ENCODE measurements at places on chromosomes 16 and 17.
A peak's percentile ranks its signal among the peaks of the same experiment; 100 is the strongest.

GRCh38 chr17:29131814-29132682 lies 48.1 kb downstream of the MYO18A start:
- peak; percentile 94 for DNase-seq

DNA sequence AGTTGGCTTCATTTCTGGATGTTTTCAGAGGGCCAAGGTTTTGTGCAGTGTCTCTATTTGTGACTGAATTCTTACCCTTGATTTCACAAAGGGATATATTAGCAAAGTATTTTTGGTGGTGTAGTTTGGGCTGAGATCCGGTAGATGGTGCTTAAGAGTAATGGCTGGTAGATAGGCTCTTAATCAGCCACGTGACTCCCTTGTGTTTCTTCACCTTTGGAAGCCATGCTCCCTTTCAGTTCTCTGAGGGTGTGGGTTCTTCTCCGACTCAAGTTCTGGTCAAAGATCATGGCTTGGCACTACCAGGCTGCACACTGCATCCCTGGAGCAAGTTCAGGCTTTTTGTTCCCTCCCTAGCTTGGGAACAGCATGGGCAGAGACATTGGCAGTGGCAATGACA lies 887.3 kb downstream of the CDH8 start:
- DNase-seq: no peak

DNA sequence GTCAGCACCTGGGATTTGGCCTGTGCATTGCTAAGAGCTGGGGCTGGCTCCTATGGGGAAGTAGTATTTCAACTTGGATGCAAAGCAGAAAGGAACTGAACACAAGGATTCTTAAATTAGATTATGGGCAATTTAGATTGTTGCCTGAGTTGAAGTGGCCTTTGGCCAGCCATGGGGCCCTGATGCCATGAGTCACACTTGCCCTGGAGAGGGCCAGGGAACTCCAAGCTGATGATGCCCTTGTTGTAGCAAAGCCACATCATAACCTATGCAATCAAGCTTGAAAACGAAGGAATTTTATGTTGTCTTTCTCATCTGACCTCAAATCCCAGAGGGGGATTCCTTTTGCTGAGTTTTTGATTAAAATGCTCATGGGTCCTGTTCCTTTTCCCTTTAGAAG lies 3.9 kb upstream of the SPATA32 start:
- DNase-seq: peak; percentile 94

GRCh38 chr17:54439816-54440215 lies 460.8 kb upstream of the TOM1L1 start:
- DNase-seq: no peak

DNA sequence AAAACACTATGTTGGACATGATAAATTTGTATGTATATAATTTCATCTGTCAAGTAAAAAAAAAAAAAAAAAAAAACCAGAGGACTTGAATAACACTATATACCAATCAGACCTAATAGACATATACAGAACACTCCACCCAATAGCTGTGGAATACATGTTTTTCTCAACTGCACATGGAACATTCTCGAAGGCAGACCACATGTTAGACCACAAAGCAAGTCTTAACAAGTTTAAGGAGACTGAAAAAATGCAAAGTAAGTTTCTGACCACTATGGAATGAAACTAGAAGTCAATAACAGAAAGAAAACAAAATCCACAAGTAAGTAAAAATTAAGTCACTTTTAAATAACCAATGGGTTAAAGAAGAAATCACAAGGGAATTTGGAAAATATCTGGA lies 8.4 kb upstream of the CNTNAP4 start:
- DNase-seq: no peak

- DNase-seq: peak; percentile 77
Measured at GRCh38 chr16:58755989-58756649, 22.0 kb upstream of the GOT2 start.

DNA sequence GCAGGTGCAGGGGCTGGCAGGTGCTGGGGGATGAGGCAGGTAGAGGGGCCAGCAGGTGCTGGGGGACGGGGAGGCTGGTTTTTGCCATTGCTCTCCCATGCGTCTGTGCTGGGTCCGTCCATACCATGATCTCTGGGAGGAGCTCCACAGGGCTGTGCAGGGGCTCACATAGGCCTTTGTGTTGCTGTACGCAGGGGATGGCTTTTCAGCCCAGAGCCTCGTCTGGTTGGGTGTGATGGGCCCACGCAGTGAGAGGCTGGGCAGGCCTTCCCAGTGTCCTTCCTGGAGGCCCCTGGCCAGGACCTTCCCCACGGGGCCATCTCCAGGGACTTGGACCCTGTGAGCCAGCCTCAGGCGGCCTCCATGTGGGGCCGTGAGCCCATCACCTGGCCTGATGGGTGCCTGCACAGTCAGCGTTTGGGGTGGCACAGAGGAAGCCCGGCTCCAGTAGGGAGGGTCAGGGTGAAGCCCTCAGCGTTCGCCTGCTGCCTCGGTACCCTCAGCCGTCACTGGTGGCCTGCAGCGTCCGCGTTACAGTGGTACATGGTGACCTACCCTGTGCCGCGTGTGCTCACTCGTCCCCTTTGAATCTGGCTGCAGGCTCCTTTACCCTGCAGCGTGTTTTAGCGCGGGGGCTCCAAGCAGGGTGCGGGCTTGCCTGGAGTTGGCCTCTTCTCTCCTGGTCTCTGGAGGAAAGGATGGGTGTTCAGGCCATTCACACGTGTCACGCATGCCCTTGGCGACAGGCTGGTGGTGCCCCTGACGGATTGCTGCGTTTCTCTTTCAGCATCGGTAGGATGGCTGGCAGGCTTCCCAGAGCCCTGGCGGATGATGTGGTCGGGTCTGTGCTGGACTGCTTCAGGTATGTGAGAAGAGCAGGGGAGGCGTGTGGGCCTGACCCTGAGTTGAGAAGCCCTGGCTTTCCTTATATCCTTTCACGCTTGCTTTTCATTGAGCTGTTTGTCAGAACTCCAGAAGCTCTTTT lies 30.6 kb downstream of the ZNF750 start:
- DNase-seq: no peak

DNA sequence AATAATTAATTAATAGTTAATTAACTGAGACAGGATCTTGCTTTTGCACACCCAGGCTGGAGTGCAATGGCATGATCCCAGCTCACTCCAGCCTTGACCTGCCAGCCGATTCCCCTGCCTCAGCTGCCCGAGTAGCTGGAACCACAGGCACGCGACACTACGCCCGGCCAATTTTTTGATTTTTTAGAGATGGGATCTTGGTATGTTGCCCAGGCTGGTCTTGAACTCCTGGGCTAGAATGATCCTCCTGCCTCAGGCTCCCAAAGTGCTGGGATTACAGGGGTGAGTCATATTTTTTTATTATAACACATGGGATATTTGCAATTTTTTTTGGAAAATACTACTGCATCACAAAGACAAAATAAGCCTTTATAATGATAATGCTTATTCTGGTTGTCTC lies 30.4 kb upstream of the BCAR1 start:
- no peak for DNase-seq

GRCh38 chr17:76612465-76612864 lies 26.8 kb upstream of the ST6GALNAC2 start:
- DNase-seq: no peak

DNA sequence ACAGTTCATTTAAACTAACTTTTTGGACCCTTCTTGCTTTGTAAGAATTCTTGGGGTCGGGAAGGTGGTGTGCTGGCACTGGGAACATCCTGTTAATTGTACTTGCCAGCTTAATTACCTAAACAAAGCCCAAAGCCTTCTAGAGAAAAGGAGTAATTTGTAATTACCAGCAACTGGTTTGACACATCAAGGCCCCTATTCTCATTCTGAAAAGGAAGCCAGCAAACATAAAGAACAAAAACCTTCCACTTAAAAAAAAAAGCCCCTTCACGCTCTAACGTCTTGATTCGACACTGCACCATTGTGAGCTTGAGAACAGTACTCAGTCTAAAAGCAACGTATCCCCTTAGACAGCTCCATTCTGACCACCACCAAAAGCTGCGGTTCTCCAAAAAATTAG lies 74.7 kb upstream of the RPH3AL start:
- no peak for DNase-seq

DNA sequence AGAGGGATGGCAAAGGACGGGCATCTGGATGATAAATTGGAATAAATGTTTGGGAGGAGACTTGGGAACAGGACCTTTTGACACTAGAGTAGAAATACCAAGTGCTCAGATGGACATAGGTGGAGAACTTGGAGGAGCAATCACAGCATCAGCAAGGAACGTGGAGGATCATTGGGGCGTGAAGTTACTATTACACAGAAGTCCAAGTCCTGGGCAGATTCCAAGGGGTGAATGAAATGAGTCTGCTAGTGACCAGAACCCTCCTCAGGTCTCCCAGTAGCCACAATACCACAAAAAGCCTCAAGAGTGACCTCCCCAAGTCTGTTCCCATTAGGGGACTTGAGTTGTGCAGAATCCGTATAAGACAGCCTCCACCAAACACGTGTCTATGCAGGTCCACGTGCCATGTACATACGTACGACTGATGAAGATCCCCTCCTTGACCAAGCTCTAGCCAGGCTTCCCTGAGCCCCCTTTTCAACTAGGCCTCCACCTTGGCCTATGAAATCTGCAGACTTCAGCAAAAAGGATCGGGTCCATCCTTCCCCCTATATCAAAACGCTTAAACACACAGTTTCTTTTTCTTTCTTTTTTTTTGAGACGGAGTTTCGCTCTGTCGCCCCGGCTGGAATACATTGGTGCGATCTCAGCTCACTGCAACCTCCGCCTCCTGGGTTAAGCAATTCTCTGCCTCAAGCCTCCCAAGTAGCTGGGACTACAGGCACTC lies 2.2 kb downstream of the C17orf67 start:
- no peak for DNase-seq

- peak; percentile 65 for DNase-seq
Measured at GRCh38 chr16:72637306-72637705, 410.6 kb downstream of the ZFHX3 start.

- DNase-seq: no peak
Measured at GRCh38 chr17:78784352-78784751, 2.3 kb upstream of the CYTH1 start.

GRCh38 chr17:66633317-66633965 lies 201.5 kb upstream of the CACNG5 start:
- peak; percentile 22 for DNase-seq

DNA sequence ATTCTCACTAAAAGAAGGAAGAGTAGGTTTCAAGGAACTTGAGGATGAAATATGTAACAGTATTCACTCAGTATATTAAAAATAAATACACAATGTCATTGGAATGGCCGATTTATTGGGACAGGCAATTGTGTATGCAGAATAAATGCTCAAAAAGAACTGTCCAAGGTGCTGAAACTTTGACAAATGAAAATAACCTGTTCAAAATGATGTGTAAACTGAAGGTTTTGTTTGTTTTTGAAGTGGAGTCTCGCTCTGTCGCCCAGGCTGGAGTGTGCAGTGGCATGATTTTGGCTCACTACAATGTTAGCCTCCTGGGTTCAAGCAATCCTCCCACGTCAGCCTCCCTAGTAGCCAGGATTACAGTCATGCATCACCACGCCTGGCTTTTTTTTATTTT lies 318.7 kb upstream of the RBFOX1 start:
- DNase-seq: no peak

- DNase-seq: no peak
Measured at GRCh38 chr16:3131755-3132377, 3.0 kb upstream of the ZNF213 start.

- no peak for DNase-seq
Measured at GRCh38 chr16:1740234-1740633, 31.1 kb downstream of the NME3 start.

DNA sequence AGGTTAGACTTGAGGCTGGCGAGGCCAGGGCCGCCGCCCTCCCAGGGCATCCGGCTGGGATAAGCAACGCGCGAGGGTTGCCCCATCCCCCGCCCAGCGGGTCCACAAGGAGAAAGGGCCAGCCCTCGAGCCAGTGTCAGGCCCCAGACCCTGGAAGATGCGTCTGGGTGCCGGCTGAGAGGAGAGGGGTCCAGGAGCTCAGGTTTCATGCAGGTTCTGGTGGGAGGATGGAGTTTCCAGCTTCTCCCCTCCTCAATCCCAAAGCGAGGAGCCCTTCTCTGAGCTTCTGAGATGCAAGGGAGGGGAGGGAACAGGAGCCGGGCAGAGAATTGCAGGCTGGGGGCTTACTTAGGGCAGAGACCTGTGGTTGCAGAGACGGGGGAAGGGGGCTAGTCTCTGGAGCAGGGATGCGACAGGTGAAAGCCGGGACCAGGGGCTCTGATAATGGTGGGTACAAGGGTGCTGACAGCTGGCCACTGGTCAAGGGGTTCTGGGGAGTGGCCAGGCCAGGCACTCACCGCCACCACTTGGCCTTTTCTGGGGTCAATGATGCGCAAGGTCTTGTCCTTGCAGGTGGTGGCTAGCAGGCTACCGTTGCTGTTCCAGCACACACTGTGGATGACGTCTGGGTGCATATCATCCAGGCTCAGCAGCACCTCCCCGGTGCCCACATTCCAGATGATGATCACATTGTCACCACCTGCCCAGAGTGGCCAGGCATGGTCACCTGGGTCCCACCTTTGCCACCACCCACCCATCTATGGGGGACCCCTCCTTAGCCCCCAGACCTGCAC lies 4.2 kb downstream of the CORO6 start:
- DNase-seq: no peak

DNA sequence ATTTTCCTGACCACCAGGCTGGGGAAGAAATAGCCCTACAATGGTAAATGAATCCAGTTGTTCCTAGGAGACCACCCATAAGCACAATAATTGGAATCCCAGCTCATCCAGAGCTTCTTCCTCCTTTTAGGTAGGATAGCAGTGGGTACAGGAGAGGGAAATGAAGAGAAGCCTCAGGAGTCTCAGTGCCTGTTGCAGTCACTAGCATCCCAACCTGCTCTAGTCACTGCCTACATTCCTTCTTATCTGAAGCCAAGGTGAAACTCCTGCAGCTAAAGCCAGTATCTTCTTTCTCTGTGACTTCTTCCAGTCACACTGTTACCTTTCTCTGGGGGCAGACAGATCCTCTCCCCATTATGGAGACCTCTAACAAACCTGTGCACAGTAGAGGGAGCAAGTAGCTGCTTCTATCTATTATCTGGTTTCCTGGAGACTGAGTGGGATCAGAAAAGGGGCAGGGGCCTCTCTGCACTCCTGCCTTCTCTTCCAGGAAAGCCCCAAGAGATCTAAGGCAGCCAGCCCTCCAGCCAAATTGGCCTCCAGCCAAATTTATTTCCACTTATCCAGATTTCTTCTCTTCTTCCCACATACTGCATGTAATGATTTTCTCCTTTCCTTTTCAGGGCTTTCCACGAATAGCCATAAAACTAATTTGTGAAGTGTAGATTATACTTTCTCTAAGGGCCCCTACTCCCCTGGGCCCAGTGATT lies 85.5 kb downstream of the SSH2 start:
- no peak for DNase-seq

DNA sequence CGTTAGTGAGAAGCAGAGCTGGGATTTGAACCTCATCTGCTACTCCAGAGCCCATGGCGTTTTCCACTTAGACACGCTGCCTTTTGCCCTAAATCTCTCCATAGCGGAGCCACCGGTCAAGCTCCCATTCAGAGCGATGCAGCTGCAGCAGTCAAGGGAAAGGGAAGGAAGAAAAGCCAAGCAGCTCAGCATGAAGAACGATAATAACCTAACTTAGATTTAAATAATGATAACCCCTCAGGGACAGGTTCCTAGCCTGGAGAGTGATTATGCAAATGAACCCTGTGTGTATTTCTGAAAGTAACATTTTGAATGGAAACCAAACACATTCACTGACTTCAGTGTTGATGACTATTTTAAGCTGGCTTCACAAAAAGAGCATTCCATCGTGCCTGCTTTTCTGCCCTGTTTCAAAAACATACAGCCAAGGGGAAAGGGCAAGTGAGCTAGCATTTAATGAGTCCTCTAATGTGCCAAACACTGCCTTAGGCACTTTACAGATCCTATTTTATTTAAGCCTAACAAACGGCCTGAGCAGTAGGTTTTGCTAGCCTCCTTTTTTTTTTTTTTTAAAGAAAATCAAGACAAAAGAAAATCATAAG lies 798.3 kb downstream of the CDH8 start:
- no peak for DNase-seq

- peak; percentile 76 for DNase-seq
Measured at GRCh38 chr17:63675607-63676546, 24.0 kb downstream of the LIMD2 start.

Data from AG08395 (cell line).